ENCODE measurements at places on chromosomes 2 and 18.

- no peak for DNase-seq
- H3K27ac ChIP-seq, result no peak overlapping the region
- no peak overlapping the region for H3K4me3 ChIP-seq
Observed at GRCh38 chr2:60484133-60484645, 69.3 kb downstream of the BCL11A start.

- H3K27me3 ChIP-seq, result no peaks in the 10 kb centered on the region
- H3K27ac ChIP-seq, result no peak overlapping the region
- H3K4me1 ChIP-seq, result no peaks in the 10 kb centered on the region
Observed at GRCh38 chr2:19711470-19712372, 190.1 kb downstream of the TTC32 start.

GRCh38 chr2:225207043-225207442 is 164.8 kb upstream of the DOCK10 start:
- no peak overlapping the region for H3K4me3 ChIP-seq
- H3K27ac ChIP-seq, result no peak overlapping the region
- no peaks in the 10 kb centered on the region for H3K27me3 ChIP-seq

DNA sequence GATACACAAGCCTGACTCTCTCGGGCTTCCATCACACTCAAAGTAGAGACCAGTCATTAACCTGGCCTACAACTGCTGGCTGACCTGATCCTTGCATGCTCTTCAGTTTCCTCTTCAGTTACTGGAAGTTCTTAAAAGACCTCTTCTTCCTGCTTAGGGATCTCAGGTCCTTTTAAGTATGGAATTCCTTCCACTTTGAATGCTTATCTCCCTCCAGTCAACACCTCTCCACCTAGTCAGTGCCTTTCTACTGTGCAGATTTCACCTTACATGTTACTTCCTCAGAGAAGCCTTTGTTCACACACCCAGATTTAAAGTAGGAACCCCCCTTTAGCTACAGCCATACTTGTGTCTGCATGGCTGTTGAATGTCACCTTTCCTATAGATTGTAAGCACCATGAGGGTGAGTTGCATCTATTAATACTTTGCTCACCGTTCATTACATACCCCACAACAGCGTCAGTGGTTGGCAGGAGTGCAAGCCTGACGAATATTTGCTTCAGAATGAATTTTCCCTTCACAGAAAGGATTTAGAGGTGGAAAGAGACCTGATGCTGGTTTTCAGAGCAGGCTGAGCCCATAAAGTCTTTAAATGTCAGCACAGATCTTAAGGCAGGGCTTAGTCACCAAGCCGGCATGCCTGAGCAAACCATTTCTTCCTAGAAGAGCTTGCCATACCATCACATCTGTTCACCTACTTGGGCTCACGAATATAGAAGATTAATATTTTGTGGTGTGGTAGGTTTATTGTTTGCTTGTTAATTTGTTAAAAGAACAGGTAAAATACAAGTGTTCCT is 90.1 kb downstream of the ACVR1 start:
- no peaks in the 10 kb centered on the region for H3K27me3 ChIP-seq
- no peak overlapping the region for H3K4me3 ChIP-seq
- peak overlapping the region; percentile 96 for H3K27ac ChIP-seq
- H3K36me3 ChIP-seq, result no peaks in the 10 kb centered on the region
- DNase-seq, result no peak

DNA sequence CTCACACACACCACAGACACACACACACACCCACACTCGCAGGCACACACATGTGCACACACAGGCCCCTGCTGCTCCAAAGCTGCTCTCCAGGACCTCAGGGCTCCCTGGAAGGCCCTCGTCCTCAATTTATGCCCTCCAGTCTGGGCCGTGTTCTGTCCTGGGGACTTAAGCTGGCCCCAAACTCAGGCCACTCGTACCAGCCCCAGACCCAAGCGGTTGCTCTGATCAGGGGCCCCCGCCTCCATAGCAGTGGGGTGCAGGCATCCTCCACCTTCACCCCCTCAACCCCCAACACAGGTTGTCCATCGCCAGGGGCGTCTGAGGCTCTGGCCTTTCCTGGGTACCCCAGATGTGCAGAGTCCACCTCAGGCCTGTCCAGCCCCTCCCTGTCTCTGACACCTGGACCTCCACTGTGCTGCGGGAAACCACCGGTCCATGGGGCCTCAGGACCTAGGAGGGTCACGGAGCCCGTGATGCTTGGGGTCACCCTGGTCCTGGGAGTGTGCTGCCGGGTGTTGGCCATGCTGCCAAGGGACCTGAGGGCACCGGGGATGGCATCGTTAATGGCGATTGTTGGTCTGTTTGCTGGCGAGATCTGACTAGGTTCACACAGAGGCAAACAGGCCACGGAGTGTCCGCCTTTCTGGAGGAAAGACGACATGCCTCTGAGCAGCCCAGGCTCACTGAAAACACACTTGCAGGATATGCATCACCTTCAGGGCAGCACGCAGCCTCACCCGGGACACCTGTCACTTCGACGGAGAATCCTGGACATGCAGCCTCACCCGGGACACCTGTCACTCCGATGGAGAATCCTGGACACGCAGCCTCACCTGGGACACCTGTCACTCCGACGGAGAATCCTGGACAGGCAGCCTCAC is 155.6 kb downstream of the NDUFA10 start:
- no peak overlapping the region for H3K27ac ChIP-seq
- H3K27me3 ChIP-seq, result no peaks in the 10 kb centered on the region
- H3K4me1 ChIP-seq, result no peaks in the 10 kb centered on the region
- peak; percentile 27 for DNase-seq
- H3K36me3 ChIP-seq, result no peaks in the 10 kb centered on the region
- H3K4me3 ChIP-seq, result no peak overlapping the region

DNA sequence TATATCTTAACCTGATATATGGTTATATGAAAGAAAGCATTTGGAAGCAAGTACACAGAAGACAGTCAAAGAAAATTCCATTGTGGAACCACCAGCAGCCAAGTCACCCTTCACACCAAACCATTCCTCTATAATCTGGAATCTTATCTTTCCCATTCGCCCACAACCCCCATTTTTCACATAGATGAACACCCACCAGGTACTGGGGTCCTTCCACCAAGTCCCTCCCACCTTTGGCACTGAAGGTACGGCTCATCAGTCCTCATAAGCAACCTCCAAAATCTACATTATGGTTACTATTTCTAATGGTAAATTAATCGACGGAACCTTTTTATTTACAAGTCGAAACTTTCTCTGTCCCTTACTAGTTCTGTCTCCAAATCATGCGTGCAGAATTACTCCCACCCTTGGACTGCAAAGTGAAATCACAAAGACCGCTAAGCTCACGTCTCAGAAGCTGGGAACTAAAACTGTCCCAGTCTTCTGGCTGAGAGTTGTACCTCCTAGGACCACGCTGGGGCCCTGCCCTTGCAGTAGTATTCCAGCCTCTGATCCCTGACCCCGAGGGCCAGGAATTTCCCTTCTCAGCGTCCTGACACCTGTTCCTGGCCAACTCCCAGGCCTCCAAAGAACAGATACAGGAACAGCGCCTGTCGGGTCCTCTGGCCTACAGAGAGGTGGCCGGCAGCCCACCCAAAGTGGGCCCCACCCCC is 702 bp downstream of the OLA1 start:
- H3K27ac ChIP-seq, result peak overlapping the region; percentile 20
- peak overlapping the region; percentile 73 for H3K4me3 ChIP-seq
- H3K27me3 ChIP-seq, result no peaks in the 10 kb centered on the region
- DNase-seq, result no peak
- peaks cover 9% of the 10 kb centered on the region for H3K4me1 ChIP-seq

GRCh38 chr2:99554238-99554637 is 64.4 kb upstream of the REV1 start:
- H3K4me1 ChIP-seq, result no peaks in the 10 kb centered on the region
- H3K36me3 ChIP-seq, result no peaks in the 10 kb centered on the region
- H3K4me3 ChIP-seq, result no peak overlapping the region

DNA sequence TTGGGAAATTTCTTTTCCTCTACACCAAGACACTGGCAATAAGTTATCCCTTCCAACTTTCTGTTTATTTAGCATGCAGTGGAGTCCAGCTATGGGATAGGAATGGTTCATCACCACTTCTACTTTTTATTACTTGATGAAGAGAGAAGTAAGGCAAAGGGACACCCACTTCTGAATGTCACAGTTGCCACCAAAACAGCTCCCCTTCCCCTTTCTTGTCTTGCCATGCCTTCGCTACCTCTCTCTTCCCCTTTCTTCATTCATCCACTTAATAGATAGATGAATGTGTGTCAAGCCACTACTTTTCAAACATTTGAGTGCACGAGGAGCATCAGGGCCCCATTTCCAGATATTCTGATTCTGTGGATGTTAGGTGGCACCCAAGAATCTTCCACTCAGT is 59.6 kb downstream of the KCTD18 start:
- H3K4me3 ChIP-seq, result no peak overlapping the region
- no peak overlapping the region for H3K27ac ChIP-seq
- peaks cover 2% of the 10 kb centered on the region for H3K36me3 ChIP-seq
- no peak for DNase-seq
- peaks cover 1% of the 10 kb centered on the region for H3K4me1 ChIP-seq
- no peaks in the 10 kb centered on the region for H3K27me3 ChIP-seq

- no peaks in the 10 kb centered on the region for H3K4me1 ChIP-seq
- no peak overlapping the region for H3K27ac ChIP-seq
- H3K36me3 ChIP-seq, result no peaks in the 10 kb centered on the region
- H3K4me3 ChIP-seq, result no peak overlapping the region
- no peaks in the 10 kb centered on the region for H3K27me3 ChIP-seq
Observed at GRCh38 chr18:79579807-79580497, 99.7 kb upstream of the CTDP1 start.

- H3K4me1 ChIP-seq, result peaks cover 19% of the 10 kb centered on the region
- no peak overlapping the region for H3K4me3 ChIP-seq
- H3K36me3 ChIP-seq, result no peaks in the 10 kb centered on the region
- no peaks in the 10 kb centered on the region for H3K27me3 ChIP-seq
- no peak for DNase-seq
- no peak overlapping the region for H3K27ac ChIP-seq
Observed at GRCh38 chr2:201448701-201449100, 2.6 kb downstream of the TRAK2 start.

GRCh38 chr2:27126252-27126710 is 2.7 kb downstream of the ABHD1 start:
- H3K4me1 ChIP-seq, result peaks cover 22% of the 10 kb centered on the region
- no peak for DNase-seq
- no peaks in the 10 kb centered on the region for H3K27me3 ChIP-seq
- H3K36me3 ChIP-seq, result peaks cover 19% of the 10 kb centered on the region
- H3K4me3 ChIP-seq, result no peak overlapping the region
- peak overlapping the region; percentile 53 for H3K27ac ChIP-seq

GRCh38 chr2:61018318-61018755 is 282 bp upstream of the PUS10 start:
- peaks cover 14% of the 10 kb centered on the region for H3K4me1 ChIP-seq
- no peak for DNase-seq
- H3K27ac ChIP-seq, result peak overlapping the region; percentile 97
- no peaks in the 10 kb centered on the region for H3K27me3 ChIP-seq
- peak overlapping the region; percentile 83 for H3K4me3 ChIP-seq

- no peaks in the 10 kb centered on the region for H3K27me3 ChIP-seq
- H3K4me3 ChIP-seq, result no peak overlapping the region
- no peaks in the 10 kb centered on the region for H3K36me3 ChIP-seq
- H3K27ac ChIP-seq, result no peak overlapping the region
Observed at GRCh38 chr2:234714711-234715110, 217.8 kb upstream of the ARL4C start.

GRCh38 chr2:230583581-230583980 is 129.1 kb upstream of the CAB39 start:
- H3K4me1 ChIP-seq, result no peaks in the 10 kb centered on the region
- H3K27ac ChIP-seq, result no peak overlapping the region
- no peak for DNase-seq

- no peaks in the 10 kb centered on the region for H3K4me1 ChIP-seq
- DNase-seq, result no peak
- no peaks in the 10 kb centered on the region for H3K27me3 ChIP-seq
- H3K4me3 ChIP-seq, result no peak overlapping the region
- H3K27ac ChIP-seq, result no peak overlapping the region
- no peaks in the 10 kb centered on the region for H3K36me3 ChIP-seq
Observed at GRCh38 chr18:74139888-74140287, 7.7 kb downstream of the FBXO15 start.

DNA sequence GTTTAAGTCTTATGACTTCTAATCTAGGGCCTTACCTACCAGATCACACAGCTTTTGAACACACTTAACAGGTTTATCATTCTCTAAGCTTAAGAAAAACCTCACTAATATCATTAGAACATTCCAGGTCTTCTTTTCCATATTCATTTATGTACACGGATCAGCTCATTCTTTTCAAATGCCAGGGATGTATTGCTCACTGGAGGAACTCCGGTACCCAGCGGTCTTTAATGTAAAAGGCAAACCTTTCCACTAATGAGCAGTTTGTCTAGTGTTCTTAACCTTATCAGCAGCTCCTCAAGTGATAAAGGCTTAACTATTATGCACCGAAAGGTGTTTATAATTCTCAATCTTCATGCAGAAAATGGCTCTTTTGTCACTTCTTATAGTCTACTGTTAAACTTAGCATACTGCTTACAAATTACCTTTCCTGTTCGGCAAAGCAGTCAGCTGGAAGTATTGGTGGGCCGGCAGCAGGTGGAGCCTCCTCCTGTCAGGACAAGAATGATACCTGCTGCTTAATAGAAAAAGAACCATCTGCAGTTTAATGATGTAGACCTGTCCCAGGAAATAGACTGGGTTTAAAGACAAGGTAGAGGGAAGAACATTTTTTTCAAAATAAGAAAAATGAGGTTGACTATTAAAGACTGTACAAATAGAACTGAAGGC is 142.7 kb downstream of the FIGN start:
- H3K27me3 ChIP-seq, result no peaks in the 10 kb centered on the region
- H3K36me3 ChIP-seq, result no peaks in the 10 kb centered on the region
- peaks cover 1% of the 10 kb centered on the region for H3K4me1 ChIP-seq
- DNase-seq, result no peak
- no peak overlapping the region for H3K4me3 ChIP-seq
- no peak overlapping the region for H3K27ac ChIP-seq

GRCh38 chr2:231613331-231613662 is 20.6 kb downstream of the TEX44 start:
- no peaks in the 10 kb centered on the region for H3K36me3 ChIP-seq
- no peaks in the 10 kb centered on the region for H3K27me3 ChIP-seq
- peaks cover 15% of the 10 kb centered on the region for H3K4me1 ChIP-seq
- H3K27ac ChIP-seq, result peak overlapping the region; percentile 90
- DNase-seq, result no peak
- no peak overlapping the region for H3K4me3 ChIP-seq

DNA sequence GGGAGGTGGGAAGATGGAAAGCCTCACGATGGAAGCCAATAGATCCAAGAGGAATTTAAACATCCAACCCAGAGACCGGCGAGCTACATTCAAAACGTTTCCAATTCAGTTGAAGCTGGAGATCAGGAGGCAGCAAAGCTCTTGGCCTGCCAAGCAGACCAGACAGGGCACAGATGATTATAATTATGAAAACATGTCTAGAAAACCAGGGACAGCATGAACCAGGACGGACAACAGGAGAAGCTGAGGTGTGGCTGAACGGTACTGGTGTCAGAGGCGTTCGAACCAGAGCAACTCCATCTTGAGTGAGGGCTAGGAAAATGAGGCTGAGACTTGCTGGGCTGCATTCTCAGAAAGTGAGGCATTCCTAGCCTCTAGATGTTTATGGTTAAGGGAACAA is 102.2 kb upstream of the CCDC150 start:
- DNase-seq, result no peak
- H3K4me1 ChIP-seq, result no peaks in the 10 kb centered on the region
- H3K36me3 ChIP-seq, result no peaks in the 10 kb centered on the region
- H3K4me3 ChIP-seq, result no peak overlapping the region
- H3K27me3 ChIP-seq, result no peaks in the 10 kb centered on the region
